ENCODE measurements at places on chromosomes 6 and 20. TPM values are rescaled to one million over a fixed set of nuclear protein-coding genes. Genes with fewer than 3 reads are reported as not detected.

CLDN20 gene
- not detected for total RNA-seq

RAB23 gene
- total RNA-seq = 21.1 TPM

- no peak for DNase-seq
Measured at GRCh38 chr6:129646642-129647041, 63.3 kb downstream of the ARHGAP18 start.

GRCh38 chr6:167872538-167873210 lies 46.0 kb downstream of the AFDN start:
- DNase-seq = no peak

DNA sequence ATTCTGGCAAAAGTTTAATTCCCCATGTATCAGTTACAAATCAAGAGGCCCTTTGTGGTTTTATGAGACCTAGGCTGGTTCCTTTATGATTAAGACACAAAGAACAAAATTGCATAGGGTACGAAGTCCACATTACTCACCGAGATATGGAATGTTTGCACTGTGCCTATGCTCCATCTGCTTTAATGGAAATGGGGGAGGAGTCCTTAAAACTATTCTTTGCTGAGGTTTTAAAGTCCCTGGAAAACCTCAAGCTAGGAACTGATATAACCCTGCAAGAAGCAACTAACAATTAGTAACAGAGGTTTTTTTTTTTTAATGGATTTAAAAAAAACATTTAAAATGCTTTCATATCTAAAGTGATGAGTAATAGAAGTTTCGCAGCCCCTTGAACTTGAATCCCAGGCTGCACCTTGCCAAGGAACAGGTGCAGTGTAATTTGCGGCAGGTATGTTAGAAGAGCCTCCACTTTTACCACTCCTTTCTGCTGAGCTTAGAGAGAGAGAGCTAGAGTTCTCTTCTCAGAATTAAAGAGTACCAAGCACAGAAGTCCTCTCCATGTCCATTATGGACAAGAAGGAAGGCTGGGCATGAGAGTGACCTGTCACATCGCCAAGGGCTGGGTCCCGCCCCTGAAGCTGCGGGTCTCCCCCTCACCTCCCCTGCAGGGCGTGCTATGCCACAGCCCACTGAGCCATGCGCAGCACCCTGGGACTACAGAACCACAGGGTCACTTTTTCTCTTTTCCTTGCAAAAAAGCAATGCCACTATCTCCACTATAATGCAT lies 2.3 kb downstream of the SERPINB1 start:
- no peak for DNase-seq

- DNase-seq = no peak
Measured at GRCh38 chr20:36273414-36274180, 32.5 kb upstream of the DLGAP4 start.

GRCh38 chr6:33785778-33786177 lies 3.2 kb downstream of the LEMD2 start:
- no peak for DNase-seq

- peak; percentile 43 for DNase-seq
Measured at GRCh38 chr6:122770835-122771601, 8.5 kb upstream of the FABP7 start.

DNA sequence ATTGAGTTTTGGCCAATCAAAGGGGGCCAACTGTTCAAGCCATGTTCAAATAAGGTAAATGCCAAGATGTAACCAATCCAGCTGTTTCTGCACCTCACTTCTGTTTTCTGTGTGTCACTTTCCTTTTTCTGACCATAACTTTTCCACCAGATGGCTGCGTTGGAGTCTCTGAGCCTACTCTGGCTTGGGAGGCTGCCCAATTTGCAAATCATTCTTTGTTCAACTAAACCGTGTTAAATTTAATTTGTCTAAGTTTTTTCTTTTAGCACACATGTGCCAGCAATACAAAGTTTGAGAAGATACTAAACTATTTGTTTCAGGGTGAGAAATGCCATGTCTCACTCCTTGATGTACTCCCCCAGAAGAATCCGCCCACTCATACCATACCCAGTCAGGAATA lies 52.1 kb downstream of the IYD start:
- no peak for DNase-seq

- DNase-seq = no peak
Measured at GRCh38 chr6:146244630-146245143, 215.8 kb downstream of the GRM1 start.

- peak; percentile 55 for DNase-seq
Measured at GRCh38 chr6:42428326-42429041, 23.2 kb downstream of the TRERF1 start.

- DNase-seq = no peak
Measured at GRCh38 chr6:145789443-145789842, 25.2 kb downstream of the FBXO30 start.

DNA sequence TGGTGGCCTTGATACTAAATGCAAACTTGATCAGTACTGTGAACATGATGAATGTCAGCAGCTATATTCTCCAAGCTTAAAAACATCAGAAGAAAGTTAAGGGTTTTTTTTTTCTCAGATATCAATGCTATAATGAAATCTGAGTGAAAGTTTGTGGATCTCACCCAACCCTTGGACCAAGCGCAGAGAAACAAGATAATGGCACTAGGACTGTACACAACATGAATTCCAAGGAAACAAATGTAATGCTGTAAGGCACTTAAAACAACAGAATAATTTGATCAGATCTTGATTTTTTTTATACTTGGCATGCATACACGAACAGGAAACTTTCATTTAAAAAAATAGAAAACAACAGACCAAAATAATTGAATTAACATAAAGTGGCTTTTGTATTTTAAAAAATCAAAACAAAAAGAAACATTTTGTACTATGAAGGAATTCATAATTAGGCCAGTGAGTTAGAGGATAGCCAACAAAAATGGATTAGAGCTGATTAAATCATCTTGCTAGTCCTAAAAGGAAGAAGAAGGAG lies 1154.0 kb upstream of the EYS start:
- DNase-seq = no peak

DNA sequence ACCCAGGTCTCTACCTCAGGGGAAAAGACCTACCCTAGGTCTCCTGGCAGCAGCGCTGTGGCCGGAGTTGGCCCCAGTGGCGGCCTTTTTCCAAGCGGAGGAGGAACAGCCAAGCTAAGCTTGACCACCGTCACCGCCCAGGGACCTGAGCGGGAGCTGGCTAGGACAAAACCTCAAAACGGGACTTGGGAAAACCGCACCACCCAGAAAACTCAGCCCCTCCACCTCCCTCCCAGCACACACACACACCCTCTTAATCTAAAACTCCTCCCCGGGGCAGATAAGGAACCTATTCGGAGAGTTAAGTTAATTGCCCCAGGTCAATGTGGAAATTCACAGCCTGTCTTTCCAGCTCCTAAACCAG lies 2.7 kb upstream of the TRERF1 start:
- peak; percentile 80 for DNase-seq

DNA sequence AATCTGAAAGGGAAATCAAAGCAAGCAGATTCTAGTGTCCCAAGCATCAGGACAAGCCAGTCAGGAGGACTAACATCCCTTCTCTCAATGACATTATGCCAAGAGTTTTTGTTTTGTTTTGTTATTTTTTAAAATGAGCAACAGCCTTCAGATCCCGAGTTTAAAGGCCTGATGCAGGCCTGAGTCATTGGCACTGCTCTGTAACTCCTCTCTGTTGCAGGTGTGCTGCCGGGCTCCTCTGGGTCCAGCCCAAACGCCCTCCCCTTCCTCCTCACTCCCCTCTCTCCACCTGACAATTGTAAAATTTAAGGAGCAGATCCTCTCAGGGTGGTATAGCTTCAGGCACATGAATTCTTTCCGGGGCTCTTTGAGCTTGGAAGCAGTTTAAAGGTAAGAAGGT lies 502.0 kb downstream of the BMP2 start:
- no peak for DNase-seq

GRCh38 chr20:54067606-54068174 lies 2.7 kb downstream of the BCAS1 start:
- peak; percentile 93 for DNase-seq

DNA sequence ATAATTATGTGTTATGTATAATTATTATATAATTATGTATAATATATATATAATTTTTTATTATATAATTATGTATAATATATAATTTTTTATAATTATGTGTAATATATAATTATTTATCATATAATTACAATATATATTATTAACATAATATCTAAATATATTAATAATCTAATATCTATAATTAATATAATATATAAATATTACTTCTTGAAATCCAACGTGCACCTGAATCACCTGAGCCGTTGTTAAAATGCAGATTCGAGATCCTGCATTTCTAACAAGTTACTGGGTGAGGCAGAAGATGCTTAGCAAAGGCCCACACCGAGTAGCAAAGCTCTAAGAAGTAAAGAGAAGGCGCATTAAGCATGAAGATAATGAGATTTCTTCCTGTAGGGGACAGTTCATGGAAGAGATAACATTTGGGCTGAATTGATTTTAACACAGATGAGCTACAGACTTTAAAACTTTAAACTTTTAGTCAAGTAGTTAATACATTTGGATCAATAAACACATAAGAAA lies 406.4 kb upstream of the PLCB4 start:
- DNase-seq = no peak

All from colonic mucosa (tissue), 4 donors.